ENCODE measurements at places on chromosomes 2 and 18.
A peak's percentile ranks its signal among the peaks of the same experiment; 100 is the strongest.

GRCh38 chr2:129237966-129238725 is 741.3 kb upstream of the RAB6C start:
- no peak for DNase-seq

GRCh38 chr2:11683476-11683875 is 13.5 kb upstream of the NTSR2 start:
- DNase-seq, result no peak

GRCh38 chr2:63435070-63435469 is 153.2 kb downstream of the WDPCP start:
- no peak for DNase-seq

GRCh38 chr2:128198656-128199055 is 107.7 kb downstream of the UGGT1 start:
- no peak for DNase-seq

- no peak for DNase-seq
Observed at GRCh38 chr2:84925336-84925723, 19.9 kb downstream of the TMSB10 start.

DNA sequence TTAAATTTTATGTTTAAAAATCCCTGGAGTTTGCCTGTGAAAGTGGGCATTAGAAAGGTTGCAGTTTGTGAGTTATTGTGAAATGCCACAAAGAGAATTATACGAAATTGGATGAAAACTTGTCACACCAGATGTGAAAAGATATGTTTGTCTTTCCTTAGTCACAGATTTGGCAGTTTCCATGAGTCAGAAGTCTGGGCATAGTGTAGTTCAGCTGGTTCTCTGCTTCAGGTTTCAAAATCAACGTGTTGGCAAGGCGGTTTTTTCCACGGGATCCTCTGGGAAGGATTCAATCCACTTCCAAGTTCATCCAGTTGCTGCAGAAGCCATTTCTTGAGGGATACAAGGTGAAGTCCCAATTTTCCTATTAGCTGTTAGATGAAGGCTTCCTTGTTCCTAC is 658.0 kb upstream of the CDH2 start:
- DNase-seq, result no peak

DNA sequence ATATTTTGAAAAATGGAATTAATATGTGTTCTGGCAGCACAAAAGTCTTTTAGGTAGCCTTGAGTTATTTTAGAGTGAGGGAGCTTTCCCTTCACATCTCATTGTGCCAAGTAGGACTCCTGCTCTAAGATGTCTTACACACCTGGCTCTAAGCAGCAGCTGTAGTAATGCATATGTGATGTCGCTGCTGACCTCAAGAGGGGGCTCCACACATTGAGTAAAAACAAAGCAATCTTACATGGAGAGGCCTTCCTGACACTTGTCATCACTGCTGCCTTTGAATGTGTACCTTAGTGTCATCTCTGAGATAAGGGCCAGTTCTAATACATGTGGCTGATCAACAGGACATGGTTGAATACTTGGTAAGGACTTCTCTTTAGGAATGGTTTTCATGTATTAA is 75.8 kb downstream of the ACTR3 start:
- no peak for DNase-seq

DNA sequence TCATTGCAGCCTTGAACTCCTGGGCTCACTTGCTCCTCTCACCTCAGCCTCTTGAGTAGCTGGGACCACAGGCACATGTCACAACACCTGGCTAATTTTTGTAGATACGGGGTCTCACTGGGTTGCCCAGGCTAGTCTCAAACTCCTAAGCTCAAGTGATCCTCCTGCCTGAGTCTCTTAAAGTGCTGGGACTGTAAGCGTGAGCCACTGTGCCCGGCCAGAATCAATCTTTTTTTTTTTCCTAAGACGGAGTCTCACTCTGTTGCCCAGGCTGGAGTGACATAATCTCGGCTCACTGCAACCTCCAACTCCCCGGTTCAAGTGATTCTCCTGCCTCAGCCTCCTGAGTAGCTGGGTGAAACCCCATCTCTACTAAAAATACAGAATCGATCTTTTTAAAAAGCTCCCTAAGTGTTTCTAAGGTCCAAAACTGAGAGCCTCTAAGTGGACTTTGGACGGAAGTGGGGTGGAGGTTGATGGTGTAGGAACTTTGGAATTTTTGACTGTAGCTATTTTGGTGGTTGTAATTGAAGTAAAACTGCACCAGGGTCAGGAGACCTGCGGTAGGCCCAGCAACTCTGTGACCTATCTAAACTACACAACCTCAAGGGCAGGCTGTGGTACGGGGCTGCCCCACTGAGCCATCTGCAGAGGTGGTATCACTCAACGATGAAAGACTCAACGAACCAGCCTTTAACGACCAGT is 82.9 kb downstream of the POLR1A start:
- no peak for DNase-seq

- DNase-seq, result no peak
Observed at GRCh38 chr18:47917923-47918610, 12.4 kb downstream of the SMAD2 start.

DNA sequence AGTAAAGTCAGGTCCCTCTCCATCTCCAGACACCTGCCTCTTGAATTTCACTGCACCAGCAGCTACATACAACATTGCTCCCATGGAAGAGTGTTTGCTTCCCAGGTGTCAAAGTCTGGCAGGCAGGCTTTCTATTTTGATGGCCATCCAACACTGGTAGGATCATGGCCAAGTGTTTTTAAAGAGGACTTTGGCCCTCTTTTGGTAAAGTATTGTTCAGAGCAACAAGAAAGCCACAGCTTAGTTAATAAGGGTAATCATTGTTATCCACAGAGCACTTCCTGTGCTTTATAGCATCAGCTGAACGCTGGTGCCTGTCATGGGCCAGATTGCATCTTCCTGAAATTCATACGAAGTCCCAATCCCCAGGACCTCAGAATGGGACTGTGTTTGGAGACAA is 133.2 kb downstream of the NCK2 start:
- peak; percentile 9 for DNase-seq

- no peak for DNase-seq
Observed at GRCh38 chr2:12776521-12776961, 59.8 kb downstream of the TRIB2 start.

DNA sequence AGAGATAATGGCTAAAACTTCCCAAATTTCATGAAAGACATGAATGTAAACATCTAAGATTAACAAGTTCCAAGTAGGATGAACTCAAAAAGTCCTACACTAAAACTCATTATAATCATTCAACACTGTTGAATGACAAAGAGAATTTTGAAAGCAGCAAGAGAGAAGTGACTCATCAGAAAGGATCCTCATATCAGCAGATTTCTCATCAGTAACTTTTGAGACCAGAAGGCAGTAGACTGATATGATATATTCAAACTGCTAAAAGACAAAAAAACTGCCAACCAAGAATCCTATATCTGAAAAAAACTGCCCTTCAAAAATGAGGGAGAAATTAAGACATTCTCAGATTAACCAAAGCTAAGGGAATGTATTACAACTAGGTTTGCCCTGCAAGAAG is 130.6 kb upstream of the OTX1 start:
- no peak for DNase-seq

- DNase-seq, result no peak
Observed at GRCh38 chr2:98893911-98894321, 42.1 kb downstream of the CRACDL start.

DNA sequence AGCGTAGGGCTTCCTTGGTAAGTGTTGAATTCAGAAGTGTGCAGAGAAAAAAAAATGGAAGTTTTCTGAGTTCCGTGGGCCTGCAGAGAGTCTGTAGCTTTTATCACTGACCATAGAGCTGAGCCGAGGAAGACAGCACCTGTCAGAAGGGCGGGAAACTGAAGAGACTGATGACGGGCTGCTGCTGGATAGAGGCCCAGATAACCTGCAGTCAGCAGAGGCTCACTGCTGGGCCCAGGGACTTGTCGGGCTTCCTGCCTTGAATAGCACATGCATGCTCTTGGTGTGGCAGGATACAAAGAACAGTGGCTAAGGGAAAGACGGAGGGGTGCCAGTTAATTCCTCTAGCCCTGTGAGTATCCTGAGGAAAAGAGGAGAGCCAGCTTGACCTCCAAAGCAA is 166.4 kb downstream of the MGAT5 start:
- peak; percentile 52 for DNase-seq

DNA sequence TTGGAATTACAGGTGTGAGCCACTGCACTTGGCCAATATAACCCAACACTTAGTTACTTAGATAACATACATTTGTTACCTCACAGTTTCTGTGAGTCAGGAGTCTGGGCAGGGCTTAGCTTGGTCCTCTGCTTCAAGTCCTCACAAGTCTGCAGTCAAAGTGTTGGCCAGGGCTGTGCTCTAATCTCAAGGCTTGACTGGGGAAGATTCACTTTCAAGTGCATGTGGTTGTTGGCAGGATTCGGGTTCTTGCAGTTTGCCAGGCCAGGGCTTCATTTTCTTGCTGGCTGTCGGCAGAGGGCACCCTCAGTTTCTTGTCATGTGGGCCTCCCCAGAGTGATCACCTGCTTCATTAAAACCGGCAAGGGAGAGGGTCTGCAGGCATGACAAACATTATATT is 103.7 kb downstream of the SLC4A3 start:
- DNase-seq, result no peak

GRCh38 chr2:207422380-207422779 is 107.4 kb upstream of the CREB1 start:
- no peak for DNase-seq

GRCh38 chr2:219158586-219158985 is 2.0 kb downstream of the NHEJ1 start:
- DNase-seq, result no peak

DNA sequence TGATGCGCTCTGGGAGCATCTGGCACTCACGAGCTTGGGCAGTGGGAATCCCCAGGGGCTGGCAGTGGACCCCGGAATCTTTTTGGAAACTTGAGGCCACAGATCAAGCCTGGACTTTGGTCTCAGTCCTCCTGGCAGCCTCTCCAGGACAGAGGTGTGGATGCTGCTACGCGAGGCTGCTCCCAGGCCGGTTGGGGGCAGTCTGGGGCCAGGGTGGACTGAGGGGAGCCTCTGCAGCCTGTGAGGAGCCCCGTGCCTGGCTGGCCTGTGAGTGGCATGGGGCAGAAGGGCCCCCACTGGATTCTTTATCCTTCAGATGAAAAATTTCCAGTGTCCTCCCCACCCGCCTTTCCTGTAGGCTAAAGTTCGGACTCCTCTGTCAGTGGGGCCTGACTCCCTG is 12.7 kb upstream of the DES start:
- DNase-seq, result no peak

GRCh38 chr2:61833971-61834370 is 19.9 kb downstream of the FAM161A start:
- no peak for DNase-seq

- peak; percentile 57 for DNase-seq
Observed at GRCh38 chr2:74816540-74817303, 17.2 kb upstream of the HK2 start.

DNA sequence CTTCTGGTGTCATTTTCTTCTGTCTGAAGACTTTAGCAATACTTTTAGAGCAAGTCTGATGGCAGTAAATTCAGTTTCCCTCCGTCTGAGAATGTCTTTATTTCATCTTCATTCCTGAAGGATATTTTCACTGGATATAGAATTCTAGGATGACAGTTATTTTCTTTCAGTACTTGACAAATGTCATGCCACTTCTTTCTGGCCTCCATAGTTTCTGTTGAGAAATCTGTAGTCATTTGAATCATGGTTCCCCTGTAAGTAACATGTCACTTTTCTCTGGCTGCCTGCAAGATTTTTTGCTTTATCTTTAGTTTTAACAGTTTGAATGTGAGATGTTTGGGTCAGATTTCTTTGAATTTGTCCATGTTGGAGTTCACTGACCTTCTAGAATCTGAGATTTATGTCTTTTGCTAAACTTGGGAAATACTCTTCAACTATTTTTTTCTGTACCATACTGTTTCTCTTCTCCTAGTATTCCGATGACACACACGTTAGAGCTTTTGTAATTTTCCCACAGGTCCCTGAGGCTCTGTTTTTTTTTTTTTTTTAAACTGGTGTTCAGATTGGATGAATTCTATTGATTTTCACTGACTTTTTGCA is 30.2 kb downstream of the RMND5A start:
- DNase-seq, result no peak

DNA sequence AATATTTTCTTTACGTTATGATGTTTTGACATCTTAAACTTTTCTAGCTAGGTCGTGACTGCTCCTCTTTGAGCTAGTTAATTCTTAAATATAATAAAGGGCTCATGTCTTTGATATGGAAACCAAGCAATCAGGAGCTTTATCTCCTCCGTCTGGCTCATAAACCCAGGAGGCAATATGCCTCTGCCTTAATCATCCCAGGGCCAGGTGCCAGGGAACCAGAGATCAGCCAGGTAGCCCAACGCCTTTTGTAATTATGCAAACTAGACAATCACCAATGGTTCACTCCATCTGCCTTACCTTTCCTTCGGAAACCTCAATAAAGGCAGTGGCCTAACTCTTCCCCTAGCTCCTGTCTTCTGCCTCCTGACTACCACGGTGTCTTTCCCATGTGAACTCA is 213.7 kb downstream of the KCNJ3 start:
- DNase-seq, result peak; percentile 16

GRCh38 chr2:58428096-58429013 is 187.2 kb upstream of the FANCL start:
- peak; percentile 65 for DNase-seq

GRCh38 chr2:149832324-149832723 is 244.7 kb upstream of the MMADHC start:
- no peak for DNase-seq

DNA sequence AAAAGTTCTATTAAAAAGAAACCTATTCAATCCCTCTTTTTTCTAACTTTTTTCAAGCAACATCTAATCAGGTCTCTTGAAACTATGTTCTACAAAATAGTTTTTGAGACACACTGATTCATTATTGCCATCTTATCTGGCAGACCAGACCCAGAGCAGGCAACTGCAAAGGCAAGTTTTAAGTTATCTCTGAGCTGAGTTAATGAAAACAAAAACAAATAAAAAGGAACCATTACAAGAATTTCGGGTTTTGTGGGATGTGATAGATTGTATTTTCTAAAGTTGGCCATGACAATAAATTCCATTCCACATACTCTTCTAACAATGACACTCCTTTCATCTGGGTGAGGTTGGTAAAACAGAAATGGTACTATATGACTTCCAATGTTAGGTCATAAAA is 15.2 kb upstream of the TWSG1 start:
- no peak for DNase-seq

Measured in NCI-H1092 treated with DMSO at 0.1 percent for 48 hours (cell line).